Esophagus squamous epithelium (tissue), 5 donors: ENCODE measurements at places on chromosomes 7 and 10. TPM values are rescaled to one million over a fixed set of nuclear protein-coding genes. Genes with fewer than 3 reads are reported as not detected.

Gene CPA4
- 5.3 TPM for total RNA-seq

GRCh38 chr7:155680864-155681263, 36.4 kb downstream of the RBM33 start:
- H3K27ac ChIP-seq: no peak overlapping the region
- no peak for DNase-seq
- no peaks in the 10 kb centered on the region for H3K27me3 ChIP-seq
- H3K4me3 ChIP-seq: no peak overlapping the region
- peaks cover 29% of the 10 kb centered on the region for H3K4me1 ChIP-seq

GRCh38 chr7:151599401-151600227, 79.9 kb upstream of the RHEB start:
- peak overlapping the region; percentile 85 for H3K27ac ChIP-seq
- H3K4me1 ChIP-seq: peaks cover 7% of the 10 kb centered on the region
- no peak for DNase-seq
- H3K27me3 ChIP-seq: no peaks in the 10 kb centered on the region

DNA sequence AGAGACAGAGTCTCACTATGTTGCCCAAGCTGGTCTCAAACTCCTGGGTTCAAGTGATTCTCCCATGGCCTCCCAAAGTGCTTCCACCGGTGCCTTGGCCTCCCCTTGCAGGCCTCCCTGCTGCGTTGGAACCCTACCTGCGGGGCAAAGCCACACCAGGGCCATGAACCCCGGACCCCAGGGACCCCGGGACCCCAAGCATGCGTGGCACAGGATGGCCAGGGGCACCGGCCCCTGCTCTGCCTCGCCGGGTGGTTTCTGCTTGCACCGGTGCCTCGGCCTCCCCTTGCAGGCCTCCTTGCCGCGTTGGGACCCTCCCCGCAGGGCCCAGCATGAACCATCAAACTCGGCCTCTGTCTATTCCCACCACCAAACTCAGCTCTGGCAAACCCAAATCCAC, 301.0 kb upstream of the NPVF start:
- H3K27ac ChIP-seq: no peak overlapping the region
- no peak overlapping the region for H3K4me3 ChIP-seq
- H3K4me1 ChIP-seq: no peaks in the 10 kb centered on the region
- H3K27me3 ChIP-seq: no peaks in the 10 kb centered on the region

GRCh38 chr10:91012502-91012901, 91.6 kb upstream of the ANKRD1 start:
- H3K4me3 ChIP-seq: no peak overlapping the region
- no peaks in the 10 kb centered on the region for H3K36me3 ChIP-seq
- no peaks in the 10 kb centered on the region for H3K27me3 ChIP-seq
- no peak overlapping the region for H3K27ac ChIP-seq
- no peak for DNase-seq
- H3K4me1 ChIP-seq: no peaks in the 10 kb centered on the region

- peaks cover 50% of the 10 kb centered on the region for H3K4me1 ChIP-seq
- no peaks in the 10 kb centered on the region for H3K36me3 ChIP-seq
- H3K4me3 ChIP-seq: peak overlapping the region; percentile 36
- DNase-seq: peak; percentile 37
These were observed 59.8 kb upstream of the CHST15 start for GRCh38 chr10:124153023-124153826.

Gene PPP1R3A
- not detected for total RNA-seq

- H3K27me3 ChIP-seq: no peaks in the 10 kb centered on the region
- no peak for DNase-seq
- no peak overlapping the region for H3K27ac ChIP-seq
- no peaks in the 10 kb centered on the region for H3K4me1 ChIP-seq
These were observed 80.2 kb downstream of the PALS2 start for GRCh38 chr7:24653316-24654085.

DNA sequence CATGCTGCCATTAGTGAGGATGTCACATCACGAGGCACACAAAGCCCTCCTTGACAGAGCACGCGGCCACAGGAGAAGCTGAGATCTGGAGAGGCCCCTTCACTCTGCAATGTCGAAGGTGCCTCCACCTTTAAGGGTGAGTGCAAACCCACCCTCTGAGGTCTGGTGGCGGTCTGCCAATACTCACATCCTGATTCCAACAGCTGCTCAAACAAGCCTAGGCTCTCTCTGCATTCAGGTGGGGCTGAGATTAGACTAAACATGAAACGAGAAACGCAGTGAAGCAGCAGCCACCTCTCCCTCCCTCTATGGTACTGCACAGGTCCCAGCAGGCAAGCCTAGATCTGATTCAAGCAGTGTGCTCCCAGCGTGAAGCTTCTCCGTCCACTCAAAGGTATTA, 151.8 kb downstream of the TCERG1L start:
- no peak for DNase-seq
- H3K4me1 ChIP-seq: peaks cover 6% of the 10 kb centered on the region
- no peak overlapping the region for H3K27ac ChIP-seq
- H3K27me3 ChIP-seq: no peaks in the 10 kb centered on the region
- H3K36me3 ChIP-seq: no peaks in the 10 kb centered on the region

Gene CXCL12
- 11.2 TPM for total RNA-seq

GRCh38 chr10:32957341-32958084, 517 bp downstream of the ITGB1 start:
- H3K27me3 ChIP-seq: no peaks in the 10 kb centered on the region
- peak overlapping the region; percentile 95 for H3K27ac ChIP-seq
- peaks cover 21% of the 10 kb centered on the region for H3K4me1 ChIP-seq
- no peaks in the 10 kb centered on the region for H3K36me3 ChIP-seq
- DNase-seq: no peak

Gene LIPN
- not detected for total RNA-seq

- no peaks in the 10 kb centered on the region for H3K27me3 ChIP-seq
- no peaks in the 10 kb centered on the region for H3K36me3 ChIP-seq
- H3K4me3 ChIP-seq: no peak overlapping the region
- peaks cover 47% of the 10 kb centered on the region for H3K4me1 ChIP-seq
These were observed 40.7 kb downstream of the TACC2 start for GRCh38 chr10:122029499-122030199.

- H3K4me1 ChIP-seq: no peaks in the 10 kb centered on the region
- no peak for DNase-seq
- H3K4me3 ChIP-seq: no peak overlapping the region
- H3K36me3 ChIP-seq: no peaks in the 10 kb centered on the region
These were observed 51.3 kb downstream of the TSPAN12 start for GRCh38 chr7:120806669-120807068.

Gene IL15RA
- 14.4 TPM for total RNA-seq

DNA sequence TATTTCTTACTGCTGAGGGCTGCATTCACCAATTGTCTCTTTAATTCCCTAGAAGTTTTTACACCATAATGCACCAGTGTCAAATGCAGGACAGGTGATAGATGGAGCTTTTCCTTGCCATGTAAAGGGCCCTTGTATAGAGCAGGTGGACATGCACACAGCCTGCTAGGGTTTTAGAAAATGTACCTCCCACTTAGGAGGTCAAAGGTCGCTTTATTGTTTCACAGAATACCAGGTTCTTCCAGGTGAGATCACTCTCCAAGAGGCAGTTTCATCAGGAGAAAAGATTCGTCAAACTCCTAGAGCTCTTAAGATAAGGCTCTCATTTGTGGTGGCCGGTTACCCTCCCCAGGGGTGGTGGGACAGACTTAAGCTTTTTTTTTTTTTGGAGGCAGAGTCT, 215.8 kb downstream of the PHTF2 start:
- no peaks in the 10 kb centered on the region for H3K27me3 ChIP-seq
- no peaks in the 10 kb centered on the region for H3K36me3 ChIP-seq
- no peak overlapping the region for H3K27ac ChIP-seq
- no peak overlapping the region for H3K4me3 ChIP-seq
- DNase-seq: no peak
